ENCODE measurements at places on chromosomes 6 and 20.
A peak's percentile ranks its signal among the peaks of the same experiment; 100 is the strongest.

DNA sequence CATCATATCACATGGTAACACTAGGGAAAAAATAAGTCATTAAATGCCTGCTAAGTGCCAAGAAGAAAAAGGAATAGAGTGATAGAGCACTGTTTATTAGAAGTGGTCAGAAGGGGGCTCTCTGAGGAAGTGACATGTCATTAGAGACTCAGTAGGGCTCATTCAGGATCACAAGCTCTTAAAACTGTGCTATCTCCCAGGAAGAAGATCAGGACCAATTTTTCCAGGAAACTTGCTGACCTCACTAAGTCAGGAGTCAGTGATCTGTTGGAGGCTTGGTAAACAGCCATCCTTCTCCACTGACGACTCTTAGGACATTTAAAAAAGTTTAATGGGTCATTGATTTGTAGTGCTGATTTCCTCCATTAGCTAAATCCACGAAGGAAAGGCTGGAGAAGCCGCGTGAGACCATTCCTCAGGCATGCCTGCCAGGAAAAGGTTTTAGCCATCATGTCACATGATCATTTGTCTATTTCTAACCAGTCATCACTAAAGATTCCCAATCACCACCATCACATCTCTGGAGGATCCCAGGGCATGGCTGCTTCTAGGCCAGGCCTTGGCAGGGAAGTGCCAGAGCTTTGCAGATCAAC lies 5.9 kb upstream of the PTPN1 start:
- no peak for DNase-seq

- DNase-seq: no peak
Observed at GRCh38 chr20:48797275-48797825, 30.4 kb downstream of the PREX1 start.

- no peak for DNase-seq
Observed at GRCh38 chr20:9054176-9054575, 14.7 kb upstream of the PLCB4 start.

- peak; percentile 78 for DNase-seq
Observed at GRCh38 chr6:20211941-20212391, 303 bp downstream of the MBOAT1 start.

GRCh38 chr6:157569543-157569942 lies 188.6 kb downstream of the ZDHHC14 start:
- DNase-seq: no peak

GRCh38 chr6:3549314-3549940 lies 92.6 kb upstream of the SLC22A23 start:
- DNase-seq: no peak

DNA sequence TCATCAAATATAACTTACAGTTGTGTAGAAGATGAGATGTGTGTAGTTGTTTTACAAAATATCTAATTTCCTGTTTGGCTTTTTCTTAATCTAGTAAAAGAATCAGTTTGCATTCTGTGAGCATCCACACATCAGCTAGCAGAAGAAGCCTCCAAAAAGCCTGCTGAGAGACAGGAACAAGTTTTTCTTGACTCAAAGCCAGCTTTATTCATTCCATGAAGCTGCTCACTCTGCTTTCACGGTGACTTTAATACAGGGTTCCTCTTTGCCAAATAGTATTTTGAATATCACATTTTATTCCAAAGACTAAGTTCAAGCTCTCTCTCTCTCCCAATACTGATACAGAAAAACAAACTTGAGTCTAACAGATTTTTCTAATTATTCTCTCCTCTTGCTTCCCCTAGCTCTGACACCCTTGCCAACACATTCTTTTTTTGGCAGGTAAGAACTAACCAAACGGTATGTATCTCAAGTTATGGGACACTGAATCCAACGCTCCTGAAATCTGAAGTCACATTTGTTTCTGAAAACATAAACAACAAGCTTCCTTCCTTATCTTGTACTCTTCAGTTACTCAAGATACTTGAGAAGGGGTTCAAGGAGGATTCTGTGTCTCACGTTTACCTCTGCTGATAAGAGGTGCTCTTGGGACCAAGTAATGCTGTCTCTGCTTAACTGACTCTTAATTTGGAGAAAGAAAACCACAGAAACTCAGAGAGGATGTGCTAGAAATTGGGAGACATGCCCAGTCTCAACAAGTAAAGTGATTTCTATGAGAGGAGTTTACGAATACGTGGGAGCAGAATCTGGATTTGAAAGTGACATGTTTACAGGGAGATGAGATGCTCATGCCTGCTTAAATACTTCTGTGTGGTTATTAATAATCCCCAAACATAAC lies 184.2 kb upstream of the SPTLC3 start:
- DNase-seq: no peak

DNA sequence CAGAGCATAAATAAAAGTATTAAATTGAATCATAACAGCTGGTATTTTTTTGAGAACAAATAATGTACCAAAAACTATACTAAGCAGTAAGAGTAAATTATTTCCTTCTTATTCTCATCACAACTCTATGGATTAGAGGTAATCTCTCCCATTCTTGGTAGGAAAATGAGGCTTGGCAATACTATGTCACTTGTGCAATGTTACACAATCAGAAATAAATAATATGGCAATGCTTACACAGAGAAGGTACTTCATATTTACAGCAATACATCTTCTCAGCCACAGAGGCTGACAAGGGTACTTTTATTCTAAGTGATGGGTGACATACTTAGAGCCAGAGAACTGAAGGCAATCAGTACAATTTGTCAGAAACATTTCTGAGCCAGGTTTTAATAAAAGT lies 3.9 kb downstream of the DST start:
- no peak for DNase-seq
